Activated CD8-positive, alpha-beta T cell treated with anti-CD3 and anti-CD28 coated beads, Interleukin-2, amount 10 ng/mL, durations not matched to agents 7 days and 5 days (primary cell): ENCODE measurements at places on chromosomes 6 and 20. TPM values are rescaled to one million over a fixed set of nuclear protein-coding genes. Genes with fewer than 3 reads are reported as not detected.

Gene SERINC3
- total RNA-seq, result 56.3 TPM

Gene RTN4IP1
- 8.7 TPM for total RNA-seq

Gene ARFGEF3
- 0.05 TPM for total RNA-seq

Gene SULF2
- total RNA-seq, result 0.58 TPM

Gene KCNQ2
- total RNA-seq, result not detected

Gene FAM83D
- total RNA-seq, result 25.6 TPM

Gene C2
- total RNA-seq, result 0.87 TPM

Gene DOK5
- total RNA-seq, result not detected

Gene DEFB124
- not detected for total RNA-seq
